Right forelimb (tissue), 1 donor: ENCODE measurements at places on chromosomes 16 and 17.

GRCh38 chr16:67388591-67388990 lies 4.7 kb downstream of the TPPP3 start:
- DNase-seq: no peak

DNA sequence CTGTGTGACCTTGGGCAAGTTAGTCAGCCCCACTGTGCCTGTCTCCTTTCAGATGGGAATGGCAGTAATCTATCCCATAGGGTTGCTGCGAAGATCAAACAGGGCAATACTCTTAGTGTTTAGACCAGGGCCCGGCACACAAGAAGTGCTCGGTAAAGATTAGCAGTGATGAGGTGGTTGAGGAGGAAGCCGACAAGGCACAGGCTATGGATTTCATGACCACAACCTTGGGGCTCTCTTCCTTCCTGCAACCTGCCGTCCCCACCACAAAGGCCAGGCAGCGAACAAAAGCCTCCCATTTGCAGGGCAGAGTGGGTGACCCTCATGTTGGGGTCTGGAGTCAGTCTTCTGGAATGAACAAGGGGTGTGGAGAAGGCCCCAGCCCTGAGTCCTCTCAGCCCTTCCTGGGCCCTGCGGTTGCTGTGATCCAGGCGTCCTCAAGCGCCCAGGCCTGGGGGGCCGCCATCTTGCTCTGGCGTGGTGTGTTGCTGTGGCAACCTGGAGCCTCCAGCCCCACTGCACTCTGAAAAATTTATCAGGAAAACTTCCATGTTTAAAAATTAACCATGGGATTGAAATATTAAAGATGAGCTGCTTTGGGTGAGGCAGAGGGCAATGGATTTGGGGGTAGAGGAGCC lies 9.8 kb downstream of the ADAM11 start:
- DNase-seq: no peak

DNA sequence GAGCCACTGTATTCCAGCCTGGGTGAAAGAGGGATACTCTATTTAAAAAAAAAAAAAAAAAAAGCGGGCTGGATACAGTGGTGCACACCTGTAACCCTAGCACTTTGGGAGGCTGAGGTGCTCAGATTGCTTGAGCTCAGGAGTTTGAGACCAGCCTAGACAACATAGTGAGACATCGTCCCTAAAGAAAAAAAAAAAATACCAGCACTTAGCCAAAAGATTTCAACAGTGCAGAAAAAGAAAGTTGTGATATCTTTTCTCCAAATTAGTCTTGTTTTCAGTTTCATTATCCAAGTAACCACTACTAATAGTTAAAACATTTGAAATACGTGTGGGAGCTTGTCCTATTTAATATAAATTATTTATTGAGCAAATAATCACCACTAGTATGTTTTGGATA lies 48.7 kb downstream of the TENT4B start:
- DNase-seq: no peak

GRCh38 chr16:89759746-89760340 lies 38.5 kb downstream of the ZNF276 start:
- no peak for DNase-seq

DNA sequence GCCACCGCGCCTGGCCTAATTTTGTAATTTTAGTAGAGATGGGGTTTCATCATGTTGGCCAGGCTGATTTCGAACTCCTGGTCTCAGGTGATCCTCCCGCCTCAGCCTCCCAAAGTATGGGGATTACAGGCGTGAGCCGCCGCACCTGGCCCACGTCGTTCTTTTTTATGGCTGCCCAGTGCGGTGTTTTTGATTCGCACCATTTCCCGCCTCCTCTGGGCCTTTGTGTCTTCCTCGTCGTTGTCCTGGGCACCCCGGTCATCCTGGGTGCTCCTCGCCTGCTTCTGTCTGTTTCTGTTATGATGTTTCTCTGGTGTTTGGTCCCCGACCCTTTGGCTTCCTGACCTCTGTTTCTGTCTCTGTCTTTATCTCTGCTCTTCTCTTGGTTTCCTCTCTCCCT lies 15.0 kb downstream of the CBX4 start:
- DNase-seq: no peak

- DNase-seq: no peak
Observed at GRCh38 chr16:58828901-58829545, 94.9 kb upstream of the GOT2 start.

DNA sequence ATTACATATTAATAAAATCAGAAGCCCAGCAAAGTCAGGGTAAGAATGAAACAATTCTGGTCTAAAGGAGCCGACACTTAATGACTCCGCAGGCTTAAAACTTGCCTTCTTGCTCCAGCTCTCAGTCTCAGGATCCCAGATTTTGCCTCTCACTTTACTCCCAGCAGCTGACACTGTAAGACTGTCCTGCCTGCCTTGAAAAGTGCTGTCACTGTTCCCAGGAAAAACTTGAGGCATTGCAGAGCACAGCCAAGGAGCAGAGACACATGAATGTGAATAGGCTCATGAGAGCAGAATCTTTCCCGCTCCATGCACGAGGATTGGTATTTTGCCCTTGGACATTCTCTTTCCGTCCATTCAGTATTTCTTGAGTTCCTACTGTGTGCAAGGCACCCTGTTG lies 457.6 kb upstream of the ZFHX3 start:
- no peak for DNase-seq

DNA sequence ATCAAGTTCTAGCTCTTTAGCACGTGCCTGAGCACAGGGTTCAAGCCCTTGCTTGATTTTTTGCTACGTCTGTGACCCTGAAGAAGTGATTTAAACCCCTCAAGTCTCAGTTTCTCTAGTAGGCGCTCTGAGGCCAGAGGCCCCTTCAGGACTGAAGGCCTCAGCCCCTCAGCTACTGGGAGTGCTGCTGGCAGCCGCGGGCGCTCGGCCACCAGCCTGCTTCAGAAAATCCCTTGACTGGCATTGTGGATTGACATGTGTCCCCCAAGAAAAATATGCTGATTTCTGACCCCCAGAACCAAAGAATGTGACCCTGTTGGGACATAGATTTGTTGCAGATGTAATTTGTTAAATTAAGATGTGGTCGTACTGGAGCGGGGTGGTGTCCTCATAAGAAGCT lies 20.2 kb upstream of the WFDC1 start:
- no peak for DNase-seq

DNA sequence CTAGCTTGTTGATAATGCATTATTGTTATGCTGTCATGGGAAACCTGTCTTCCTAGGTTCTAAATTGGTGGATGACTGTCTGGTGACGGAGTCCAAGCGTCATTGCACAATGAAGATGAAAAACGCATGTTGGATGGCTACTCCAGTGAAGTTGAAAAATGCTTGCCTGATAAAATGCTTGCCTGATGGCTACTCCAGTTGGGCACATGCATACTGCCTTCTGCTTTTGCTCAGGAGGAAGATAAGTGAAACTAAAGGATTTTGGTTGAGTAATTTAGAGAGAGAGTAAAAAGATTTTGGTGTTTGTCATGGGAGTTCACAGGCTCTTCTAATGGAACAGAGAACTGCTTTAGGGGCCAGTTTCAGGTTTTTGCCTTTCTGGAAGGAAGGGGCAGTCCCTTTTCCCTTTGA lies 118.6 kb downstream of the PRKCA start:
- no peak for DNase-seq

DNA sequence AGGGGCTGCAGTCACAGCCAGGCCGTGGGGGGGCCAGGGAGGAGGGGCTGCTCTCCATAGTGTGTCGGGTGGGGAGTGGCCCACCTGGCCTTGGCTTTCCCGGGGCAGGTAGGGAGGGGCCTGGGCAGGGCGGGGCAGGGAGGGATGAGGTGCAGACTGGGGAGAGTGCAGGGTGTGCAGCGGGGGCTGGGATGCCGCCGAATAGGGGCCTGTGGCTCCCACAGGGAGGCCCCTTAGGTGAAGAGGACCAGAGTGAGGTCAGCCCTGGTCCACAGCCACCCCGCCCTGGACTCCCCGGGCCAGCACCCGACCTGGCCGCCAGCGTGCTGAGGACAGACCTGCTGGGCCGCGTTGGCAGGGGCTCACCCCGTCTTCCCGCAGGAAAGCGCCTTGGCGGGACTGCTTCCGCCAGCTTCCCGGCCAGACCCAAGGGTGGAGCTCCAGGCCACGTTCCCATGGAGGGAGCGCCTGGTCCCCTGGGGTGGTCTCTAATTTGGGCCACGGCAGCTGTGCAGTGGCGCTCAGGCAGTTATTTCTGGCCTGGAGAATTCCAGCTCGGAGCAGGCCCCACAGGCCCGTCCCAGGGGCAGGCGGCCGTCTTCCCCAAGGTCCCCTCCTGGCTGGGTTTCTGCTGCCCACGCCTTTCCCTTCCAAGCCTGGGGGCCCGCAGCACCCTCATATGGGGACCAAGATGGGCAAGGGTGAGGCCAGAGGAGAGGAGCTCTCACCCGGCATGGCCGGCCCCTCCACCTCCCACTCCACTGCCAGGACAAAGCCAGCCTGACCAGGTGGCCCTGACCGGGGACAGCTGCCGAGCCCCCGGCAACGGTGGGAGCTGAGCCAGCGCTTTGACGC lies 27.9 kb downstream of the CACNA1H start:
- no peak for DNase-seq

DNA sequence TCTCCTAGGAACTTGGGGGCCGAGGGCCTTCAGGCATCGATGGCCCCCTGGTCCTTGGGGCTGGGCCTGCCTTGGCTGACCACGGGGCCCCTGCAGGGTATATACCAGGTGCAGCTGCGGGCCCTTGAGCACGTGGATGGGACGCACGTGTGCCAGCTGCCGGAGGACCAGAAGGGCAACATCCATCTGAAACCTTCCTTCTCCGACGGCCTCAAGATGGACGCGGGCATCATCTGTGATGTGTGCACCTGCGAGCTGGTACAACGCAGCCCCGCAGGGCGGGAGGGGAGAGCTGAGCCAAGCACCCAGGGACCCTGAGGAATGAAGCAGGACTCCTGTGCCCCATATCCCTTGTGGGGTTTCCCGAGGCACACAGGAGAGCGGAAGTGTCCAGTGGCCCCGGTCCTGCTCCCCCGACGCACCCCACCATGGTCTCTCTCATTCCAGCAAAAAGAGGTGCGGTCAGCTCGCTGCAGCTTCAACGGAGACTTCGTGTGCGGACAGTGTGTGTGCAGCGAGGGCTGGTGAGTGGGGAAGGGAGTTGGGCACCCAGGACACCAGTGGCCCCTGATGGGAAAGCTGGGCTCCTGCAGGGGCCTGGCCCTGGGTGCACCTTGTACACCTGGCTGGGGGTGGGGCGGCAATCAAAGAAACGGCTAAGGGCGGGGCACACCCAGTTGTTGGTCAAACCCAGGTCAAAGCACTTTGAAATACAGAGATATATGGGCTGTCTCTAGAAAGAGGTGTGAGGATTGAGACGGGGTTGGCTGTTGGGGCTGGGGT lies 10.6 kb downstream of the ITGB4 start:
- no peak for DNase-seq

- no peak for DNase-seq
Observed at GRCh38 chr16:67144943-67145342, 5.9 kb downstream of the B3GNT9 start.

- DNase-seq: no peak
Observed at GRCh38 chr17:69143683-69144231, 2.1 kb upstream of the ABCA6 start.

DNA sequence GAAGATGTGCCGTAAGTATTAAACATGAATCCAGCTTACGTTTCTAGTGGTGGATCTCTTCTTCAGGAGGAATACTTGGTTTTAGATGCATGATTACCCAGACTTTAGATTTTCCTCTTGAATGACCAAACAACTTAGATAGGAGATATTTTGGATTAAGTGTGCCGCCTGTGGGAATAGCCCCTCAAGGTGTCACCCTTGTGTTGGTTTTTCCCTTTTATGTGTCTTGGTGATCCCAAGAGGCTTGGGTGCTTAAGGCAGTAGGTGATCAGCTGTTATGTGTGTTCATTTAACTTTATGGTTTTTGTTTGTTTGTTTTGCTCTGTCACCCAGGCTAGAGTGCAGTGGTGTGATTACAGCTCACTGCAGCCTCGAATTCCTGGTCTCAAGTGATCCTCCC lies 115.1 kb downstream of the PPM1E start:
- DNase-seq: no peak

DNA sequence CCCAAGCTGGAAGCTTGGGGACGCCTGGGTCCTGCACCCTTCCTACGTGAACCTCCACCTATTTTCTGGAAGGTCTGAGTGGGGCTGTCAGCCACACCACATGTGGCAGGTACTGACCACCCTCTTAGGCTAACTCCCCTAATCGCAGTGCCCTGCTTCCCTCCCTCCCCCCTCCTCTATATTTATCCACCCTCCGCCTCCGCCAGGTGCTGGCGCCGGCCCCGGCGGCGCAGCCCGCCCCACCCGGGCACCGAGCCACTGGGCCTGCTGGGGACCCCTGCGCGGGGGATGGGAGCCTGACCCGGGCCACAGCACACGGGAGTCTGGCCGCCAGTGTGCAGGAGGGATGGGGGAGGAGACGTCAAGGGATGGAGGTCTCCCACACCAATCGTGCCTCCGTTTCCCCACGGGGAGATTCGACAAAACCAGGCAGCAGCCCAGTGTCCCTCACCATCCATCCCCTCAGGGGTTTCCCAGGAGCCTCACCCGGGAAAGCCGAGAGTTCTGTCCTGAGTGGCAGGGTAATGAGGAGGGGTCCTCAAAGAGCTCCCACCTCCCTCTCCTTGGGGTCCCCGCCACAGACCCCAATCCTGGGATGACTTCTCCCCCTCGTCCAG lies 1.3 kb downstream of the PLEKHH3 start:
- no peak for DNase-seq

GRCh38 chr16:57761301-57761700 lies 25.7 kb downstream of the KATNB1 start:
- no peak for DNase-seq

DNA sequence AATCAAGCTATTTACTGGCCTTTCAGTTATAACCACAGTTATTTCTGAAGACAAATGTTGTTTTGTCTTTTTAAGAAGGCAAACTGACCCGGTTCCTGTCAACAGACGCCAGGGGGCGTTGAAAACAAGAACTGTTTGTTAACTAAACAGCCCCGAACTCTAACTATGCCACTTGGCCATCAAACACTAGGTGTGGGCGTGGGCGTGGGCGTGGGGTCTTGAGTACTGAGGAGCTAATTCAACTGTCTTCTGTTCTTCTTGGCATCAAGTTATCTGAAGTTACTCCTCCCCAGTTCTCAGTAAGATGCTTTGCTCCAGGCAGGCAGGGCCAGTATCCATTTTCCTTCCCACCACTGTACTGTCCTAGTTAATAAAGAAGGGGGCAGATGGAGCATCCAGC lies 63.3 kb upstream of the MTMR4 start:
- DNase-seq: no peak

- no peak for DNase-seq
Observed at GRCh38 chr17:48262982-48263730, 155.6 kb downstream of the SNX11 start.

GRCh38 chr17:78748730-78749317 lies 33.2 kb downstream of the CYTH1 start:
- no peak for DNase-seq

- DNase-seq: no peak
Observed at GRCh38 chr16:48003206-48003907, 152.4 kb downstream of the ABCC12 start.

GRCh38 chr17:7130621-7131422 lies 16.2 kb upstream of the ASGR2 start:
- no peak for DNase-seq
